GF-D8 (cell line): ENCODE measurements at places on chromosomes 6 and 20.
A peak's percentile ranks its signal among the peaks of the same experiment; 100 is the strongest.

DNA sequence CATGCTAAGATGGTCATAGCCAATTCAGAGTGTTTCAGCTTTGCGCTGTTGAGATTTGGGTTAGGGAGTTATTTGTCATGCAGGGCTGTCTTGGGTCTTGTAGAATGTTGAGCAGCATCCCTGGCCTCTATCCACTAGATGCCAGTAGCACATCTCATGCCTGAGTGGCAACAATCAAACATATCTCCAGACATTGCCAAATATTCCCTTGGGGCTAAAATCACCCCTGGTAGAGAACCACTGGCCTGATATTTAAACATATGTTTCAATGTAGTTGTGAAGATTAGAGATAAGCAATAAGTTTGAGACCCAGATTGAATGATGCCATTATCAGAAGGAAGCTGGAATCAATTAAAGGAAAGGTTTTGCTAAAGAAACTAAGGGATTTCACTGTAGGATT is 463.3 kb downstream of the DOK5 start:
- DNase-seq, result no peak

GRCh38 chr20:44137266-44137801 is 49.7 kb downstream of the JPH2 start:
- no peak for DNase-seq

- DNase-seq, result no peak
Observed at GRCh38 chr6:129662406-129662766, 47.6 kb downstream of the ARHGAP18 start.

DNA sequence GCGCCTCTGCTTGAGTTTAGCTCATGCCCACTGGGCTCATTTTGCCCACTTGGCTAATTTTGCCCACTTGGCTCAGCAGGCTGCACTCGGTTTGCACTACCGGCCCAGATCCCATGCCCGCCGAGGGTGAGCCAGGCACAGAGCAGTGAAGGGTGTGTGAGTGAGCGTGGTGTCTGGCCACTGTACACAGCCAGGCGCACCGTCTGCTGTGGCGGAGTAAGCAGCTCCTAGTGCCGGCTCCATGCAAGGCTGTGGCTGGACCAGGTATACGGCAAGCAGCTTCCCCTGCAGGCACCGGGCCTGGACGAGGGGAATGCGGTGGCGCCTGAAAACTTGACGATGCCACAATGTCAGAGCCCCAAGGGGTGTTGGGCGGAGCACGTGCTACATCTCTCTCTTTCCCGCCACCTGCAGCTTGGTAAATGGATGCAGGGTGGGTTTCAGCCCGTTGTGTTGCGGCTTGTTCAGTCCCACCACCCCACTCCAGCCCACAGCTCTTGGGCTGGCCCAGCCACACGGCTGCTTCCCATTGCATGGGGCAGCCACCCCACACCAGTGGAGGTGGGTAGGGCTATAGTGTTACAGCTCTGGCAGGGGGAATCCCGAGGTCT is 9.9 kb downstream of the OR2B6 start:
- no peak for DNase-seq

- no peak for DNase-seq
Observed at GRCh38 chr6:121666814-121667213, 231.4 kb downstream of the GJA1 start.

DNA sequence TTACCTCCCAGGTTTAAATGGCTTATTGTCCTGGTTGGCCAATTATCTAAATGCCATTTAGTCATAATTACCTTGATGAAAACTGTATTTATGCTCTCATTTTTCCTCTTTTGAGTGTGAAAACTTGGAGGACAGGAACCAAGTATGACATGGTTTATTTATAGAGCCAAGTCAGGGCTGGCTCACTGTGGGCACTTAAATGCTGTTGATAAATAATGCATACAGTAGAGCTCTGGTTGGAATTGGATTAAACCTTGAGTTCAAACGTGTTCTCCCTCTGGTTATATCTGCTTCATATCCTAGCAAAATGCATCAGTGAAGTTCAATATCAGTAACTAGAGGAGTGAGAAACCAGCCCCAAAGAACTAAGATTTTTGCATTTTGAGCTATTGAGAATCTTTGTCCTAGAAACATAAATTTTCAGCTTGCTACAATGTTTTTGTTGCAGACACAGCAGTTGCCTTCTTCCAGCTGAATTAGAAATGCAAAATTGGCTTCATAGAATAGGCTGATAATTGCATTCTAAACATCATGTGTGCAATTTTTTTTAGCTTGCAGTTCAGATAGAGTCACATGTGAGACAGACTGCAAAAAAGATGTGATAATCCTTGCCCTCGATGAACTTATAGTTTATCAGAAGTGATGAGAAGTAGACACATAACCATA is 255.8 kb downstream of the BTBD3 start:
- no peak for DNase-seq

DNA sequence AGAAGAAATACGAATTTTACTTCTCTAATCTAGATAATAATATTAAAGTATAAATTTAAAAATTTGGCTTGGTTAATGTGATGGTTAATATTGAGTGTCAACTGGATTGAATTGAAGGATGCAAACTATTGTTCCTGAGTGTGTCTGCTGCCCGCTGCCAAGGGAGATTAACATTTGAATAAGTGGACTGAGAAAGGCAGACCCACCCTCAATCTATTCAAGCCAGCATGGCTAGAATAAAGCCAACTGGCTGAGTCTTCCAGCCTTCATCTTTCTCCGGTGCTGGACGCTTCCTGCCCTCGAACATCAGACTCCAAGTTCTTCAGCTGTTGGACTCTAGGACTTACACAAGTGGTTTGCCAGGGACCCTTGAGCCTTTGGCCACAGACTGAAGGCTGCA is 152.7 kb downstream of the TBXT start:
- DNase-seq, result no peak

- DNase-seq, result no peak
Observed at GRCh38 chr6:116766506-116767176, 1.1 kb upstream of the FAM162B start.

DNA sequence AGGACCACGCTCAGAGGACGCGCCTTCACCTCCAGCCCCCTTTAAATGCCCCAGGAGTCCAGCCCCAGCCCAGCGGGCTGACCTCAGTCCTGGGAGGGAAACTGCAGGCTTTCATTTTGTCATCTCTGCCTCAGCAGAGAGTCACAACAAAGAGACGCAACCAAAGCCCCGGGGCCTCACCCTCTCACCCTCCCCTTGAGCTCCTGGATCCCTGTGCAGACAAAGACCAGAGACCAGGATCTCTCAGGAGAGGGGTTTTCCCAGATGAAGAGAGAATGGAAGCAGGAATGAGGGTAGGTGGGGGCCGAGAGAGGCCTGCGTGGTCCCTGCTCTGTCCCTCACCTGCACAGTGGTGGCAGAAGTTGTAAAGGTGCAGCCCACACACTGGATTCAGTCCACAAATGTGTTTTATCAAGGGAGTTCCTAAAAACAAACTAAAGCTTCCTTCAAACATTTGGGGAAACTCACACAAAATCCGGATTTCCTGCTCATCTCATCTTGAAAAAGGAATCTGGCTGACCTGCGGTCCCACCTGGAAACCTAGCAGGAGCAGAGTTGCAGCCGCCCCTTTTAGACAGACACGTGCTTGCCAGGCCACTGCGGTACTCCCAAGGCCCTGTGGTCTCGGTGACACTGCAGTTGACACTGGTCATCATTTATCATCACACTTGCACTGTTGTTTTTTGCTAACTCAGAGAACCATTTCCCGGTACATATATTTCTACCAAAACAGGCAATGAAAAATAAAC is 27.1 kb downstream of the PTGIS start:
- no peak for DNase-seq

GRCh38 chr6:156281266-156281665 is 495.9 kb upstream of the ARID1B start:
- no peak for DNase-seq

DNA sequence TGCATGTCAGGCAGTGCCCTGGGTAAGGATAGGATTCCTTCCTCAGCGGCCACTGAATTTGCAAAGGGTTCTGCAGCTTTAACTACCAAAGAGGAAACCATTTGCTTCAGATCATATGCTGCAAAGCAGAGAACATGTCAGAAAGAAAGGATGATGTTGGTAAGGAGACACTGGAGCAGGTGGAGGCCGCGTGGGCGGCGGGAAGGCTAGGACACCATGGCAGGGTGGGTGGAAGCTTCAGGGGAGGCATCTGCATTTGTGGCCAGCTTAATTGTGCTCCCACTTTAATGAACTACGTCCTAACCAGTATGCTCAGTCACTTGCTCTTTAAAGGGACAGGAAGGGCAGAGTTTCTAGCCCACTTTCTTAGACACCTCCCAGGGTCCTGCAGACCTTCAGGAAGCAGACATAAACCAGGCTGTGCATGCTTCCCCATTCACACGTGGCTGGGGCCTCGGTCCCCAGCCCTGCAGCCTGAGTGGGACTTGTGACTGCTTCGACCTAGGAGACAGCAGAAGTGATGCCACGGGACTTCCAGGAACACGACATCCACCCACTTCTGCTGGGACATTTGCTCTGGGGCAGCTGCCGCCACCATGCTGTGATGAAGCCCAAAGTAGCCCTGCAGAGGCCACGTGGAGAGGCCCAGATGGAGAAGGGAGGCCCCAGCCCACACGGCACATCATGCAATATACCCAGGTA is 76.1 kb downstream of the GINS1 start:
- no peak for DNase-seq

DNA sequence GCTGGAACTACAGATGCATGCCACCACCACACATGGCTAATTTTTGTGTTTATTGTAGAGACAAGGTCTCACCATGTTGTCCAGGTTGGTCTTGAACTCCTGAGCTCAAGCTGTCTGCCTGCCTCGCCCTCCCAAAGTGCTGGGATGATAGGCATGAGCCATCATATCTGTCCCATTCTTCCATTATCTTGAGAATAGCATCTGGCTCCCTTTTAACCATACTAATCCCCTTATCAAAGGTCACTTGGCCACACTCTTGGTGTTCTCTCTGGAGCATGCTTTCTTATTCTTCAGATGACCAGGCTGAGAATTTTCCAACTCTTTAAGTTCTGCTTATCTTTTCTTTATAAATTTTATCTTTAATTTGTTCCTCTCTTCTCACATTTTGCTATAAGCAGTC is 15.9 kb upstream of the TRERF1 start:
- DNase-seq, result no peak

GRCh38 chr6:52642368-52642767 is 28.5 kb upstream of the TMEM14A start:
- DNase-seq, result no peak

- DNase-seq, result no peak
Observed at GRCh38 chr6:163291622-163292021, 122.9 kb upstream of the QKI start.

DNA sequence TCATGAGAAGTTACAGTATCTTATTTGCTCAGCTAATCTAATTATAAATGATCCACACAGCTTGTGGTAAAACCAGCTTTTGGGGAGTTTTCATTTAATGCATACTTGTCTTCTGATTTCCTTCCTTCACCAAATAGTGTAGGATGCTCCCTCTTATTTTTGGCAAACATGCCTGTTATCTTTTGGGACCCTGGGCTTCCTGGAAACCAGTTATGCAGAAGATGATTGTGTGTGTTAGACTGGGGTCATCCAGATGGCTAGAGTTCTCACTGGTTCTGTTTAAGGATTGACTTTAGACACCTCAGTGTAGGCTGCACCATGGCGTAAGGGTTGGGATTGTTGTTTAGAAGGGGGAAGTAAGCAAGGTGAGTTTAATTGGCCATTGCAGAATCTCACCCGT is 61.3 kb downstream of the PTPN1 start:
- no peak for DNase-seq

DNA sequence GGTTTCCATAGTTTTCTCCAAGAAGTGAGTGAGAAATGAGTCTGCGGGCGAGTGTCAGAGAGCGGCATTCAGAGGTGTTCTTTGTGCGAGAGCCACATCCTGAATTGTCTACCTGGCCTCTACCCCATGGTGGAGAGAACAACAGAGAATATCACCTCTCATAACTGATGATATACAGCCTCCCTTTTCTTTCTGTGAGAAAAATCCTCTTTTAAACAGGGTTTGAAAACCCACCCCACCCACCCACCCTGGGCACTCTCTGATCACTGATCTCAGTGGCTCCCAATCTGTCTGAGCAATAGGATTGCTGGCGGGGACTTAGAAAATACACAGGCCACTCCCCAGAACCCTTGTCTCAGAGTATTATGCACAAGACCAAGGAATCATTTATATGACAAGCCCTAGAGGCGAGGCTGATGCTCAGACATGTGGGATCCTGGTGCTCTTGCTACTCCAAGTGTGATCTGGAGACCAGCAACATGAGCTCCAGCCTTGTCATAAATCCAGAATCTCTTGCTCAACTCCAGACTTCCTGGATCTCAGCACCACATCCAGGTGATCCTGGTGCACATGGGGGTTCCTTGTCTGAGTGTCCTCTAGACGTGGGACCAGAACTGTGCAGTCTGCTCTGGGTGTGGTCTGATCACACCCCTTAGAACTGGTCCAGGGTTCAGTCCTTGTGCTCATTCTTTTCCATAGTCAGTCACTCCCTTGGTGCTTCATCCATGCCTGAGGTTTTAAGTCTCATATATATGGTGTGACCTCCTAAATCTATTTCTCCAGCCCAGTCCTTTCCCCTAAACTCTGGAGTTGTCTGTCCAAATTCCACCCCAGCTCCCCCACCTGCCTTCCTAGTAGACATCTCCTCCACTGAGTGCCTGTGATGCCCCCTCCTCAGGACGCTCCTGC is 5.3 kb downstream of the HLA-B start:
- DNase-seq, result no peak

GRCh38 chr6:34695729-34696188 is 808 bp downstream of the ILRUN start:
- no peak for DNase-seq

- DNase-seq, result no peak
Observed at GRCh38 chr6:110882824-110883554, 8.4 kb downstream of the AMD1 start.

DNA sequence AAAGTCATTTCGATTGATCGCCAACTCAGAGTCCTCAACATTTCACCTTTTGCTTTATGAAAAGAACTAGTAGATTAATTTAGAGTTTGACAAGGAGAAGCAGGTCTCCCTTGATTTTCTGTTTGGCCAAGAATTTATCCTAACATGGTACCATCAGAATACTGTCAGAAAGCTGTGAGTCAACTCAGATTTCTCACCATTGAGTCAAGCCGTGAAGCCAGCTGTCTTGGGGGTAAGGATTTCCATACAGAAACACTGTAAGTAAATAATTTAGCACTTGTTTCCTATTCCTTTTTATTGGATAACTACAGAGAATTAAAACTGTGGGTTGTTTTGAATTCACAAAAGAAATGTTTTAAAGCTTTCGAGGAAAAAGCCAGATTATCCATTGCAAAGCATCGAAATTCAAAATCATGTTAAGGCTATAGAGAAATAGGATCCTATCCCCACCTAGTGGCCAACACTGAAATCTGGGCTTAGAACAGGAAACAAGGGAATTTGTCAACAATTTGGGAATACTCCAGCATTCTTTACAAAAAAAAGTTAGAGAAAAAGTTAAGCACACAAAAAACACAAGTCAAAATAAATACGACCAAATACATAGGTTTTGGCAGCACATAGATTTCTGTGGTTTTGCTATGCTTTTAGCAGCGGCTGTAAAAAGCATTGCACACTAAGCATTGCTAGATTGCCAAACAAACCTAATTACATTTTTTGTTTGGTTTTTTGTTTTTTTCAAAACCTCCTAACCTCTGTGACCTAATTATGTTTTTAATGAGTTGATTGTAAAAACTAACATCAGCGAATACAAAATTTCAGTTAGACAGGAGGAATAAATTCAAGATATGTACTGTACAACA is 44.2 kb downstream of the COL11A2 start:
- DNase-seq, result no peak

- peak; percentile 48 for DNase-seq
Observed at GRCh38 chr20:2986466-2986865, 57.0 kb upstream of the GNRH2 start.
